ENCODE measurements at places on chromosomes 1 and 21. TPM values are rescaled to one million over a fixed set of nuclear protein-coding genes. Genes with fewer than 3 reads are reported as not detected.

GRCh38 chr1:48177257-48177656, 45.3 kb upstream of the SLC5A9 start:
- no peak overlapping the region for H3K27ac ChIP-seq
- DNase-seq = no peak
- H3K27me3 ChIP-seq = no peaks in the 10 kb centered on the region
- H3K36me3 ChIP-seq = no peaks in the 10 kb centered on the region

- DNase-seq = no peak
- peak overlapping the region; percentile 58 for H3K27ac ChIP-seq
- H3K4me3 ChIP-seq = no peak overlapping the region
- peaks cover 5% of the 10 kb centered on the region for H3K4me1 ChIP-seq
Observed at GRCh38 chr1:111758373-111758772, 2.7 kb downstream of the DDX20 start.

- no peak overlapping the region for H3K4me3 ChIP-seq
- H3K27ac ChIP-seq = no peak overlapping the region
- no peaks in the 10 kb centered on the region for H3K27me3 ChIP-seq
- peaks cover 3% of the 10 kb centered on the region for H3K4me1 ChIP-seq
Observed at GRCh38 chr1:44678626-44679025, 4.1 kb downstream of the ARMH1 start.

DNA sequence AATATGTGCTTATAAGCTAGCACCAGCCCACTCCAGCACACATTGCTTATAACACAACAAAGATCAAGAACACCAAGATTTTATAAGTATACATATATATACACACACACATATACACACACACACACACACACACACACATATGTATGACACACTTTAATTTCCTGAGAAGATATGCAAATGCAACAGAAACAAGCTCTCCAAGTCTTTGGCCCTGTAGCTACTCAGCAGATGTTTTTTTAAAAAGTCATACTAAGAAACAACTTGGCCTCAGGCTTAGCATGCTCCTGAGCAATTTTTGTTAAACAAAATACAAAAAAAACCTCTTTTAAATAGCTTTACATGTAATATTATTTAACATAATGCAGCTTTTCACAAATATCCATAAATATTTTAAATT, 11.1 kb downstream of the TNFSF18 start:
- no peak overlapping the region for H3K27ac ChIP-seq
- H3K4me1 ChIP-seq = no peaks in the 10 kb centered on the region
- no peaks in the 10 kb centered on the region for H3K36me3 ChIP-seq
- no peak overlapping the region for H3K4me3 ChIP-seq
- DNase-seq = no peak

DNA sequence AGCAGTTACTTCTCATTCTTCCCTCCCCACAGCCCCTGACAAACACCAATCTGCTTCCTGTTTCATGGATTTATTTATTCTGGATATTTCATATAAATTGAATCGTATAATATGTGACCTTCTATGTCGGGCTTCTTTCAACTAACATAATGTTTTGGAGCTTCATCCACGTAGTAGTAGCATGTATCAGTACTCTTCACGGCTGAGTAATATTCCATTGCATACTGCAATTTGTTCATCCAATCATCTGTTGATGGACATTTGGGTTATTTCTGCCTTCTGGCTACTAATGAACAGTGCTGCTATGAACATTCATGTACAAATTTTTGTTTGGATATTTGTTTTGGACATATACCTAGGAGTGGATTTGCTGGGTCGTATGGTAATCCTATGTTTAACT, 1.9 kb upstream of the KAZN start:
- H3K36me3 ChIP-seq = no peaks in the 10 kb centered on the region
- H3K27ac ChIP-seq = no peak overlapping the region
- H3K4me1 ChIP-seq = no peaks in the 10 kb centered on the region
- H3K4me3 ChIP-seq = no peak overlapping the region
- H3K27me3 ChIP-seq = no peaks in the 10 kb centered on the region

DNA sequence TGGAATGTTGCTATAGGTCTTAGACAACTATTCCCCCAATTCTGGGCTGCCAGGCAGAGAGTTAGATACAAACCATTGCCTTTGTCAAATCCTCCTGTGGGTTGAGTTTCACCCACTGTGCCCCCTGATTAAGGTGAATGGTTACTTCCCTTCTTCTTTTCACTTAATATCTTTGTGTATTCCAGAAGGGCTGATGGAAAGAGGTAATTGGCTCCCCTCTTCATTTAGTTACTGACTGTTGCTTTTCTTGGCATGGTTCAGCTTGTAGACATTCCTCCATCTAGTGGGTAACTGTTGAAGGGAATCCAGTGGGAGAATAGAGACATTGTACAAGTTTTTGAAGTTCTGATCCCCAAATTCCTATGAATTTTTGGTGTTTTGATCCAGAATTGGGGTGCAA, 43.8 kb upstream of the MACF1 start:
- no peak overlapping the region for H3K4me3 ChIP-seq
- DNase-seq = no peak
- no peaks in the 10 kb centered on the region for H3K36me3 ChIP-seq
- no peak overlapping the region for H3K27ac ChIP-seq
- no peaks in the 10 kb centered on the region for H3K27me3 ChIP-seq

DNA sequence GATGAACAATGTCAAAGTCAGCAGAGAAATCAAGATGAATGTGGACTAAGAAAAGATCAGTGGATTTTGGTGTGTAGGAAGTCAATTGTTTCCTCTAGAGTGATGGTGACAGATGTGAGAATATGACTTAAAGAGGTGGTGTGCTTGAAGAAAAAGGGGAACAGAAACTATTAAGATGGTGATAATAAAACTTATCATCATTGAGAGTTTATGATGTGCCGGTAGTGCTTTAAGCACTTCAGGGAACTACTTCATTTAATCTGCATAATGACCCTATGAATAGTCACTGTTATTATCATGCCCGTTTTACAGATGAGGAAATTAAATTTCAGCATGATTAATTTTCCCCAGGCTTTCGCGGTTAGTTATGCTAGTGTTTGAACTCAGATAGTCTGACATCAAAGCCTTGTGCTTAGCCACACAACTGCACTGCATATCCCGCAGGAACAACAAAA, 246.9 kb upstream of the LRRC7 start:
- no peaks in the 10 kb centered on the region for H3K27me3 ChIP-seq
- no peak overlapping the region for H3K4me3 ChIP-seq
- no peak overlapping the region for H3K27ac ChIP-seq
- H3K4me1 ChIP-seq = no peaks in the 10 kb centered on the region
- no peak for DNase-seq

The SELENOF gene
- total RNA-seq = 166 TPM

The STXBP3 gene
- 24.1 TPM for total RNA-seq

The S100PBP gene
- total RNA-seq = 23.8 TPM

The DRAXIN gene
- total RNA-seq = 0.05 TPM

All from Caco-2 (cell line).